ENCODE measurements at places on chromosomes 6 and 20. TPM values are rescaled to one million over a fixed set of nuclear protein-coding genes. Genes with fewer than 3 reads are reported as not detected.

MANEA gene
- 19.0 TPM for total RNA-seq

DNA sequence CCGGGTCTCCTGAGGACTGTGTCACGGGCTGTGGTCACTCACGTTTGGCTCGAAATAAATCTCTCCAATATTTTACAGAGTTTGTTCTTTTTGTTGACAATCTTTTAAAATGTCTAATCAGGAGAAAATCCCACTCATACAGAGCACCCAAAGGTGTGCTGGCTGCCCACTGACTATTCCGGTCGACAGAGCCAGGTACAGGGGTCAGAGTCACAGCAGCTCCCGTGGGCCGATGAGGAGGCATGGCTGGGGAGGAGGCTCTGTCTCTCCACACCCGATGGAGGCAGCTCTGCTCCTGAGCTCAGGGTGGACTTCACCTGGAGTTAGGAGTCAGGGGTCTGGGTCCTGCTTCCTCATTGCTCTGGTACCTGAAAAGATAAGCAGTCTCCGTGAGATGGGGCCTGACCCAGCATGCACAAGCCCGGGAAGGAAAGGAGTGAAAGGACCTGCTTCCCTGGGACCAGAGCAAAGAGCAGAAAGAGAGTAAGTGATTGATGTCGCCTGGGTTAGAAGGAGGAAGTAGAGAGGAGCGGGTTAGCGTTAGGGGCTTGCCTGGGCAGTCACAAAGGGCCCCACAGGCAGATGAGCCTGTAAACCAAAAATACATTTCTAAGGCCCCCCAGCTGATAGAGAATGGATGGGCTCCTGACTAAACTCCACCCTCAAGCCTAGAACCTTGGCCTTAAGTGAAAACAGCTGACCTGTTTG lies 53.5 kb upstream of the UNC93A start:
- no peak overlapping the region for H3K27ac ChIP-seq
- DNase-seq, result no peak

DNA sequence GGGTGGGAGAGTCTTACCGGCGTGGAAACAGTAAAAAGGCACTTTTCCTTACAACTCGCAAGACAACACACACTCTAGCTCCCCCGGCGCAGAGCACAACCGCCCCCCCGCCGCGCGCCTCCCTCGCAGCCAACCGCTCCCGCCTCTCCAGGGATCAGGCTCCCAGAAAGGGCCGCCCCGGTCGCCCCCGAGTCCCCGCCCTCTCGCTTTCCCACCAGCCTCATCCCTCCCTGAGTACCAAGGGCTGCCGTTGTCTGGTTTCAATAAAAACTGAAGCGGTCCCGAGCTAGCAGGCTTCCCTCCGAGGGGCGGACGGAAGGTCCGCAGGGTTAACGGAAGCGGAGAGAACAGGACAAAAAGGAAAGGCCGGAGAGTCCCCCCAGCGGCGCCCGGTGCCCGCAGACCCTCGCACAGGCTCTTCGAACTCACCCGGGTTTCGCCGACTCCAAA lies 804 bp downstream of the ELOVL5 start:
- peaks cover 9% of the 10 kb centered on the region for H3K27me3 ChIP-seq
- peaks cover 35% of the 10 kb centered on the region for H3K36me3 ChIP-seq
- no peak for DNase-seq
- H3K27ac ChIP-seq, result peak overlapping the region; percentile 96
- H3K4me1 ChIP-seq, result peaks cover 52% of the 10 kb centered on the region

WFDC10B gene
- not detected for total RNA-seq

NHSL1 gene
- total RNA-seq, result 1.4 TPM

DNA sequence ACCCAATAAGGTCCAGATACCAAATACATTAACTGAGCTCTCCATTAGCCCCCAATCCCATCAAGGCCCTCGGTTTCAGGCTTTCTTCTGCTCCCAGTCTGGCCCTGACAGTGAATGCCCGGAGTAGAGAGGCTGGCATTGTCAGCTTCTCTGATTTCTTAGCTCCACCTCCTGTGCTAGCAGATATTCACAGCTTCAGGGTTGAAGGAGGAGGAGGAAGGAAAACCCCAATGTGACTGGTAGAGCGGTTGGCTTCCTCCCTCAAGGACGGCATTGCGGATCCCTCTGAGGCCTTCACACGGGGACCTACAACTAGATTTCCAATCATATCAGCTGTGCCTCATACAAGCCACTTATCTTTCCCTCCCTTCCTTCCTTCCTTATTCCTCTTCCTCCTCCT lies 164.1 kb upstream of the SYNDIG1 start:
- no peak for DNase-seq
- H3K27me3 ChIP-seq, result peaks cover 17% of the 10 kb centered on the region
- H3K36me3 ChIP-seq, result no peaks in the 10 kb centered on the region
- no peaks in the 10 kb centered on the region for H3K4me1 ChIP-seq

TFAP2B gene
- not detected for total RNA-seq

- DNase-seq, result no peak
- H3K27ac ChIP-seq, result no peak overlapping the region
- no peaks in the 10 kb centered on the region for H3K36me3 ChIP-seq
- H3K27me3 ChIP-seq, result no peaks in the 10 kb centered on the region
- H3K4me3 ChIP-seq, result no peak overlapping the region
- no peaks in the 10 kb centered on the region for H3K4me1 ChIP-seq
These were observed 6.7 kb upstream of the KHDC1L start for GRCh38 chr6:73231986-73232391.

VGLL2 gene
- not detected for total RNA-seq

- no peak for DNase-seq
- H3K4me3 ChIP-seq, result no peak overlapping the region
- H3K27ac ChIP-seq, result no peak overlapping the region
- H3K4me1 ChIP-seq, result no peaks in the 10 kb centered on the region
These were observed 1082.3 kb upstream of the GJE1 start for GRCh38 chr6:141050471-141050870.

DNA sequence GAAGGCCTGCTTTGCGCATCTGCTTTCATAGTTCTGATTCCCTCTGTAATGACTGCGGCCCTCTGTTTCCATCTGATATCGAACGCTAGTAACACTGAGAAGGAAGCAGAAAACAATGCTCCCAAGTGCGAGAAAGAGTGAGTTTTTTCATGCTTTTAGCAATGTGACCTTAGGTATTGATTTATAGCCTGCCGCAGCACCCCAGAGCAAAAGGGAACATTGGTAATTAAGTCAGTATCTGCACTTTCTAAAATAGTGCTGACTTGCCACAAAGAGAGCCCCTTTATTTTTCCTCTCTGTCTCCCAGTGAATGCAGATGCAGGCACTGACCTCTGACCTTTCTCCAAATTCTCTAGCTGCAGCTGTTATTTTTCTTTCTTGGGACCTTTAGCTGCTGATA lies 129.8 kb downstream of the HDGFL1 start:
- DNase-seq, result no peak
- no peak overlapping the region for H3K4me3 ChIP-seq
- H3K27ac ChIP-seq, result no peak overlapping the region
- no peaks in the 10 kb centered on the region for H3K36me3 ChIP-seq

TCEA2 gene
- total RNA-seq, result 66.3 TPM

OR2B2 gene
- not detected for total RNA-seq

DNA sequence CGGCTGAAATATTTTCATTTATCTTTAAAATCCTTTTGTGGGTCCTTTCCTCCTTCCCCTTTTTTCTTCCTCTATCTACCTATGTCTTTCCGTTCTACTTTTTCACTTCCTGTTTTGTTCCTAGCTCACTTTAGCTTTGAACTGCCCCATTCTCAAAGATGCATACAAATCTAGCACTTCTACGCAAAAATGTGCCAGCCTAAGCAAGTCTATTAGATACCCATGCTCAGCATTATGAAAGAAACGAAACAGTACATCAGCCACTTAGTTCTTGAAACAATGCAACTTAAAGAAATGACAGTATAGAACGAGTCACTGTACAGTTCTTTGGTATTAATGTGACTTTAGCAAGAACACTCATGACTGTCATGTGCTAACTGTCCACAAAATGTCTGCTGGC lies 47.3 kb upstream of the MARCKS start:
- peaks cover 7% of the 10 kb centered on the region for H3K4me1 ChIP-seq
- no peak overlapping the region for H3K4me3 ChIP-seq
- no peak overlapping the region for H3K27ac ChIP-seq

DNA sequence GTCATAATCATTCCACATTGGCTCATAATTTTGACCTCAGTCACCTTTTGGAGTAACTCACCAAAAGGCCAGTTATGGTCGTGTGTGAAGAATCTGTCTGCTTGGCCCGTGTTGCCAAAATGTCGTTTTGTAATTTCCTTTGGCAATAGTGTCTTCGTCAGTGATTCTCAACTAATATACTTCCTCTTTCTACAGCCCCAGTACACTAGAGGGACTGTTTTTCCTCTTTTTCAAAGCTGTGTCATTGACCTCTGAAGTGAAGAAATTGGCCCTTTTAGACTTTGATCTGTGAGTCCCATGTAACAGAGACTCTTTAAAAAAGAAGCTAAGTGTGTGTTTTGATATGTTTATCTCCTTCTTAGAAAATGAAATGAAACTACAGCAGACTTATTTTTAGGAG lies 5.2 kb downstream of the FOXO3 start:
- peak overlapping the region; percentile 73 for H3K27ac ChIP-seq
- peaks cover 61% of the 10 kb centered on the region for H3K4me1 ChIP-seq
- peak overlapping the region; percentile 18 for H3K4me3 ChIP-seq
- peaks cover 54% of the 10 kb centered on the region for H3K36me3 ChIP-seq
- no peak for DNase-seq

CD93 gene
- 5.6 TPM for total RNA-seq

CST2 gene
- not detected for total RNA-seq

SLC35D3 gene
- total RNA-seq, result 0.13 TPM

SMIM28 gene
- total RNA-seq, result not detected

Data from activated CD4-positive, alpha-beta memory T cell treated with anti-CD3 and anti-CD28 coated beads, Interleukin-2, amount 10 ng/mL, durations not matched to agents 7 days and 5 days (primary cell).